ENCODE measurements at places on chromosomes 2 and 18.

DNA sequence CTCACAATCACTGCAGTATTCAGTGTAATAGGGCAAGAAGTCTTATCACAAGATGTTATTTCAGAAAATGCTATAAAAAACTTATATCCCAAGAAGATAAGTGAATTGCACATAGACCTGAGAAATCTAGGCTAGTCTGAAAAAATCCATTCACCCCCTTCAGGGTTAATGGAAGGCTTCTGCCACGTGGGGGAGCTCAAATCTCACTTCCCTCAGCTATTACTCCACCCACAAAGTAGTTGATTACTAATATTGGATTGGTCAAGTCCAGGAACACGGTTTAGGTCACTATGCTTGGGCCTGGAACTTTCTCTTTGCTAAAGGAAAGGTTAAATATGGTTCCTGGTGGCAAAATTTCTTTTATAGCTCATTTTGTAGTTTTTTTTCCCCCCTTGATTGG, 51.2 kb upstream of the ADAM23 start:
- peak; percentile 31 for DNase-seq

- DNase-seq, result peak; percentile 56
These were observed 200.6 kb upstream of the RASGRP3 start for GRCh38 chr2:33275689-33276444.

- DNase-seq, result no peak
These were observed 39.0 kb downstream of the CHN1 start for GRCh38 chr2:174965992-174966744.

DNA sequence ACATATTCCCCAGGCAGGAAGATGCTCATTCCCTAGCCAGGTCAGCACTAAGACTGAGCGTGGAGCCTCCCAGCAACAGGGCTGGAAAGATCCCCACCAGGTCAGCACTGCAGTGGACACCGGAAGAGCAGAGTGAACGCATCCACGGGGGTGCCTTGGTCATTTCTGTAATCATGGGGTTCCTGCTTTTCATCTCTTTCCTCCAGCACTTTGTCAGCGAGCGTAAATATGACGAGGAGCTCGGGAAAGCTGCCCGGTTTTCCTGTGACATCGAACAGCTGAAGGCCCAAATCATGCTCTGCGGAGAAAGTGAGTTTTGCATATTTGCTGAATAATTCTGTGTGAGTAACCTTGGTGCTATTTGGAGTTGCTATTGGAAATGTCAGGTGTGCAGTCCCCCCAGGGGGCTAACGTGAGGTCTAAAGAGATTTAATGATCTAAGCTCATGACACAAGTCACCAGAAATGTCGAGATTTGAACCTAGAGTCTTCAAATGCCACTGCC, 40.1 kb downstream of the KCTD18 start:
- no peak for DNase-seq

DNA sequence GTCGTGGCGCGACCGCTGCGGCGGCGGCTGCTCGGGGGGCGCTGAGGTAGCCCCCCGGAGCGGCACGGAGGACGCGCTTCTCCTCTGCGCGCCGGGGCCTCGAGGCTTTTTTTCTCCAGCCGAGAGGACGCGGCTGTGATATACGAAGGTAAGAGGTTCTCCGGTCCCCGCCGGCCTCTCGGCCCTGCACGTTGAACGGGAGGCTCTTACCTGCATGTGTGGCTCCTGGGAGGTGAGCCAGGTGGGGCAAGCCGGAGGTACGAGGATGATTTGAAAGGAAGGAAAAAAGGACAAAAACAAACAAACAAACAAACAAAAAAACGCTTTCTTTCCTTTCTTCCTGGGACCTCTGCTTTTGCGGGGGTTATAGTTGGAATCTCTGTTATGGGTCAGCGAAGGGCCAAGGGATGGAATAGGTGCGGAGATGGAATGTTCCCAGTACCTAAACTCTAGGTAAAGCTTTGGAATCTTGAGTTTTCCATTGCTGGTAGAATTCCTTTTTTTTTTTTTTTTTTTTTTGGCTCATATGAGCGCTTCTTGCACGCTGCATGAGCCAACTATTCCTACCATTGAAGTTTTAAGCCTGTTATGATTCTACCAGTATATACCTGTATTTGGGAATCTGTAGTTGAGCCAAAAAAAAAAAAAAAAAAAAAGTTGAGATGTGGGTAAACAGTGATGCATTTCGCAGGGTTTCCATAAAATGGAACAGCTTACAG, 674 bp downstream of the PTPN4 start:
- no peak for DNase-seq

- no peak for DNase-seq
These were observed 62.0 kb upstream of the CAB39 start for GRCh38 chr2:230650585-230651137.

DNA sequence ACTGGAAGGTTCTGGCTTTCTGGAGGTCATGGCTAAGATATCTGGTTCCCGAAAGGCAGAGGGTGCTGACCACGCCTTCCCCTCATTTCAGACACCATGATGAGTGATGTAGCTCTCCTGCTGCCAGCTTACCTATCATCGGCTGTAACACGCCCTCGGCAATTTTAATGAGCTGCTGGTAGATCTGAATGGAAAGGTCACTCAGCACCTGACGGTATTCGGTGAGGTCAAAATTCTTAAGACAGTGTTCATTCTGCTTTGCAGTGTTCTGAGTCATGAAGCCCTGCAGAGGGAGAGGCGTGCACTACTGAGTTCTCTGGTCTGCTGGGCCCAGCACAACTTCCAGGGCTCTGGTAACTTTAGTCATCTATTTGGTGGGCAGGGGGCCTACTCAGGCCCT, 25.7 kb upstream of the ACAA2 start:
- DNase-seq, result peak; percentile 24

DNA sequence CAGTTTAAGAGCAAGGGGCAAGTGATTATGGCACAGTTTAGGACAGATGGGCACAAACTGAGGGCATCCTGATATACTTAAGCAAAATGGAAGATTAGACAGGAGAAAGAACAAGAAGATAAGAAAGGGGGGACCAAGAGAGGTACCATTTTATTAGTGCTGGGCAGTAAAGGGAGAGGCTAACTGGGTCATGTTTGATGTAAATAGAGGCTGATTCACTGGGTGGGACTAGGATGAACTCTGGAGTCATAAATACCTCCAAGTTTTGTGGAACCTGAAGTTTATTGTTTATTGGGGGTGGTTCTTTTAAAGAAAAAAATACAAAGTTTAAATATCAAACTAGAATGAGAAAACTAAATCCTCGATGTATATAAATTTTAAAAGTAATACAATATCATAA, 1067.2 kb upstream of the GYPC start:
- no peak for DNase-seq

- DNase-seq, result peak; percentile 64
These were observed 552.0 kb upstream of the CDH2 start for GRCh38 chr18:28728891-28729290.

DNA sequence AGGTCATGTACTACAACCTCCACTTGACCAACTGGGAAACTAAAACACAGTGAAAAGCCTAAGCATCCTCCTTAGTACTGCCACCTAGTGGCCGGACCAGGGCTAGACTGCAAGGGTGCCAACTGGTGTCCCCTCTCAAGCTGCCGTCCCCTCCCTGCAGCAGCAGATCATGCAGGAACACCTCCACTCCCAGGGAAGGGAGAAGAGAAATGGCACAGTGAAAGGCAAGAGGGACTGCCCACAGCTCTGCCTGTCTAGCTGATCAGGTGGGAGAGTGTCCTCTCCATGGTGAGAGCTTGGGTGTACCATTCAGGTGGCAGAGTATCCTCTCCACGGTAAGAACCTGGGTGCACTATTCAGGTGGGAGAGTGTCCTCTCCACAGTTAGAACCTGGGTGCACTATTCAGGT, 78.1 kb downstream of the AAK1 start:
- no peak for DNase-seq

GRCh38 chr2:195434346-195434745, 222.7 kb upstream of the SLC39A10 start:
- no peak for DNase-seq

DNA sequence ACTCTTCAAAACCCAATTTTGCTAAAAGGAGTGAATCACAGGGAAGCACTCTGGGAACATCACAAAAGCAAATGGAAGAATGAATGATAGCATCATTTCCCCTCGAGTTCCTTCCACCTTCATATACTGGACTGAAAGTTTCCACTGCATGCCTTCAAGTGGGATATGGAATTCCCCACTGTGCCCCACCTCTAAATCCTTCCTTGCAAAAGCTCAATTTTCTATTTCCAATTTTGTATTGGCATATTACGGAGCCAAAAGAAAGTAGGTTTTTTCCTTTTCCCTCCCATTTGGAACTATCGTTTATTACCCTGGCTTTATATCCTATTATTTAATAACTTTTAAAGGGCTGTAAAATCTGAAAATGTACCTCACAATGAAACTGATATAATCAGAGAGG, 149.3 kb downstream of the PIEZO2 start:
- DNase-seq, result no peak

- DNase-seq, result no peak
These were observed 212.6 kb upstream of the FBXO11 start for GRCh38 chr2:48118895-48119294.

DNA sequence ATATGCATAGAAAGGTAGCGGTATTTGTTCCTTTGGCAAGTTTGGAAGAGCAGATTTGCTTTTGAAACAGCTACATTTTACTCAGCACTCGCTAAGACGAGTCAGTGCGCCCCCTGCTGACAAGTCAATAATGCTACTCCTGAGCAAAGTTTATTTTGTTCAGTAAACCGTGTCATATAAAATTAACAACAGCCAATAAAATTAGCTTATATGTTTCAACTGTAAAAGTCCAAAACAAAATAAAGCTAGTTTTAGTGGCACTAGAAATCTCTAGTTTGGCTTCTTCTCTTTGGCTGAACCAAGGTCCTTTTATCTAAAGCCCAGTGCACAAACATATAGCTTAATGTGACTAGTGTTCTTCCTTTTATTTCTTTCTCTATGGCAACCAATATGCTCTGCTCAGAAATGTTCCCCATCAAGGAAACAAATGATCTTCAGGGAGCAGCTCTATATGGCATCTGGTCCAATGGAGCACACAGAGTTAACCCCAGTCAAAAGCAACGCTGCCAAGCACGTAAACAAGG, 4.2 kb upstream of the POU3F3 start:
- DNase-seq, result peak; percentile 55

DNA sequence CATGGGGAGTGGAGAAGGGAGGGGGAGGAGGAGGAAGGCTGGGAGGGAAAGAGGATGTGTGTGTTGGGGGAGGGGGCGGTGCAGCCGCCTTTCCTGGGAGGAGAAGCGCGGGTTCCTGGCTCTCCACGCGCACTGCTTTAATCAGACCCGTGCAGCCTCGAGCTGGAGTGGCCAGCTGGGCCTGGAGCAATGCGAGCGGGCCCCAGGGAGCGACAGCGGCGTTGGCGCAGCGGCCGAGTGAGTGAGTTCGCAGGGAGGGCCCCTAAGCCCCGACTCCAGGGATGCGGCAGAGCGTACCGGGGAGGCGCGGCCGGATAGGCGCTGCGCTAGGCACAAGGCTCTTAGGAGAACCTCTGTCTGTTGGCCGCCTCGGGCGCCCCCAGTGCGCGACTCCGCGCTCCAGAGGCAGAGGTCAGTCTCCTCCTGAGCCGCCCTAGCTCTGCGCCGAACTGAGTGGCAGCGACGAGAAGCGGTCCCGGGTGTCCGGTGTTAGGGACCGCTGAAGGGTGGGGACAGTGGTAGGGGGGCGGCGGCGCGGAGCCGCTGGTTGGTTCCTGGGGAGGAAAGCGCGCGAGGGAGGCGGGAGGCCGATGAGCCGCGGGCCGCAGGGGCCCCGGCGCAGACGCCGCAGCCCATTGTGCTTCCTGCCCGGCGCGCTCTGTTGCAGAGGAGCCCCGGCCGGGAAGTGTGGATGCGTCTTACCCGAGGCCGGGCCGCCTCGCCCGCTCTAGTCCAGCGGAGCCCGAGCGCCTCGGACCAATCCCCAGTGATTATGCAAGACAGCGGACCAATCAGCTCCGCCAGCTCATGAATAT, 455 bp upstream of the DLX1 start:
- DNase-seq, result peak; percentile 95

DNA sequence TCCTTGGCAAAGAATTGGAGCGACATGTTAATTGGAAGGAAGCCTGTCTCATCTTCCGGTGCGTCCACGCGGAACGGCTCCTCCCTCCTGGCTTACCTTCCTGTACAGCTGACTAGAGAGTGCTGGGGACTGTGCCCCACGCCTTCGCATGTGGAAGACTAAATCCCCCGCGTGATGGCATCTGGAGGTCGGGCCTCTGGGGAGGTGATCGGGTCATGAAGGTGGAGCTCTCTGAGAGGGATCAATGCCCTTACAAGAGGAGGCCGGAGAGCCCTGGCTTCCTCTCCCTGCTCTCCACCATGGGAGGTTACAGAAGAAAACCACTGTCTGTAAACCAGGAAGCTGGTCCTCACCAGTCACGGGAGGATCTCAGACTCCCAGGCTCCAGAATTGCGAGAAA, 104.1 kb upstream of the OTOS start:
- no peak for DNase-seq

GRCh38 chr2:193695367-193695766, 1500.6 kb upstream of the TMEFF2 start:
- DNase-seq, result peak; percentile 34

GRCh38 chr2:152247337-152247695, 71.8 kb upstream of the STAM2 start:
- DNase-seq, result no peak
